ENCODE measurements at places on chromosomes 7 and 10.

- DNase-seq = no peak
These were observed 221.5 kb upstream of the CELF2 start for GRCh38 chr10:10796061-10796773.

DNA sequence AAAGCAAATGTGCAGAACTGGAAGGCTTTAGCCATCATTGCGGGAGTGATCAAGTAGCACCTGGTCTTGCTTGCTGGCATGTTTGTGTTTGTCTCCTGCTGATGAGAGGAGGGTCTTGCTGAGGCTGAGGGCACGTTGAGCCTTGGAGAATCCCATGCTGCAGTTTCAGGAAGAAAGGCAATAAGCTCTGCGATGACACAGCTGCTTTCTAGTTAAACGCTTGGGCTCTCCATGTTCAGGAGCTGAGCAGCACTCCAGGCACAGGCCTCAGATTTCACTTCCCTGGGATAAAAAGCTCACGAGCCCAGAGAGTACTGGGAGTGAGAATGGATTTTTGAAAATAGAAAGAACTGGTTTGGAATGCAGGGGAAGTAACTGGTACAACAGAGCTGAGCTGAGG lies 100.8 kb downstream of the LRRC18 start:
- no peak for DNase-seq

DNA sequence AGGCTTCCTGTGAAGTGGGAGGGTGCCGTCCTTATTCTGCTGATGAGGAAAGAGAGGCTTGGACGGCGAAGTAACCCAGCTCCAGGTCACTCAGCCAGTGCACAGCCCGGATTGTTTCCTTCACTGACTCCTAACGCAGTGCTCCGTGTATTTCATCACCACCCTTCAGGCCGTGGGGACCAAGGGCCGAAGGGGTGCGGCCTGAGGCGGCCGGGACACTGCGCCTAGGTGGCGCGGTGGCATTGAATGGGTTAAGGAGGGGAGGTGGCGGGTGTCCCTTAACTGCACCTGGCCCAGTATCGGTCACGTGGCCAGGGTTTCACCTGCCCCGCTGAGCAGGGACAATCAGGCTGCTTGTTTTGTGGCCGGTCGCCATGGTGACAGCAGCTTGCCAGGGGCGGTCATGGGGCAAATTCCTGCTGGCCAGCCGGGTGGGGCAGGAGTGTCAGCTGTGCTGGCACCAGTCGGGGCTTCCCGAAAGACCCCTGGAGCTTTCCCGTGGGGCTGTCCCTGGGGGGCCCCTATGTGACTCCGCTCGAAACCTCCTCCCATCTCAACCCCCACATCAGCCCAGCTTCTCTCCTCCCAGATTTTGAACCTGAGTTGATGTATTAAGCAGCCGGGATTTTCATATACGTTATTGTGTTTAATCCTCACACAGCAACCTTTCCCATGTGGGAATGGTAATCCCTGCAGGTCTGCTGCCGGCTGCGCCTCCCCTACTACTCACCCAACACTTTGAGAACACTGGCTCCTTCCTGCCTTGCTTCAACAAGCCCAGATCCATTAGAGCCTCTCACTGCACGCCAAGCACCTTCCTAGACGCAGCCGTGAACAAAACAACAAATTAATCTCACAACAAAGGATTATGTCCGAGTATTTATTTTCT lies 4.4 kb upstream of the ABHD11 start:
- no peak for DNase-seq

DNA sequence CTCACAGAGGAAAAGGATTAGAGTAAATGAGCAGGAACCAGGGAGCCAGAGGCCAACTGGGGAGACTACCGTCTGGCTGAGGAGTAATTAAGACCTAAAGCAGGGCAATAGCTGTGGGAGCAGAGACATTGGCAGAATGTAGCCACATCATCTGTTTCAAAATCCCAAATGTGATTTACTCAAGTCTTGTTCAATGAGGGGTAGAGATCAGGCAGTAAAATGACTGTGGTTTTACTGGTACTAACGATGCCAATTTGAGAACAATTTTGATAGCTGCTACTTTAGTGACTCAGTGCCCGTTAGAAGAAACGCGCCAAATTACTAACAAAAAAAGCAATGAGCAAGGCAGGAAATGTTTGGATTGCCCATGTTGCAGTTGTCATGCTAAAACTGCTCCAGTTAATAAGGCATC lies 12.7 kb upstream of the MIOS start:
- no peak for DNase-seq

DNA sequence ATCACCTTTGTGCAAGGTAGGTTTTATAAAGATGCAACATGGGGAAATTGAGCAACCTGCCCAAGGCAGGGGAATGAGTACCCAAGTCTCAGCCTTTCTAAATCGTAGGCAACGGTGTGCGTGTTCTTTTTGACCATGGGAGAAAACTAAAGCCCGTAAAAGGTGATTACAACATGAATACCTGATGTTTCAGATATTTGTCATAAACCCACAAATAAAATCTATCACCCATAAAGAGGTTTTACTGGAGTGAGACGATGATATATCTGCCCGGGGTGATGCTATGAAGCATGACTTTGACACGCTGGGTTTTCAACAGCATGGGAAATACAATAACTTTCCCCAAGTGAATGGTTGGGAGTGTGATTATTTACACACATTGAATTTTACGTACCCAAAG lies 406.3 kb upstream of the KLF6 start:
- no peak for DNase-seq

GRCh38 chr7:47493976-47494911 lies 87.7 kb downstream of the TNS3 start:
- DNase-seq = no peak

- DNase-seq = no peak
These were observed 43.4 kb upstream of the ADO start for GRCh38 chr10:62761115-62761514.

DNA sequence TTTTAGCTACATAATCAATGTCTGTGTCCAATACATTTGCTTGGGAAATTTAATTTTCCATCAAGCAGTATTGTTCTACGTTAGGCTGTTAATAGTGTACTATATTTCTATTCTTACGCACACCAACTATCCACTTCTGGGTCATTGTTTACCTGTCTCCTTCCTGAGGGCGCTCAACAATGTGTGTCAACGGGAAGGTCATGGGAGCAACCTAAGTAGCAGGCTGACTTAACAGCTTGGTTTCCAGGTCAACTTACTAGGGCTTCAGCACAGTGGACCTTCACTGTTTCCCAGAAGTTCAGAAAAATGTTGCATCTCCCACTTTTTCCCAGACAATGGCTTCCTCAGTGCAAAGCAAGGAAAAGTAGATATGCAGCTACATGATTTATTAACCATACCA lies 13.7 kb downstream of the THSD7A start:
- no peak for DNase-seq

GRCh38 chr7:80900583-80901576 lies 18.0 kb downstream of the SEMA3C start:
- DNase-seq = no peak

DNA sequence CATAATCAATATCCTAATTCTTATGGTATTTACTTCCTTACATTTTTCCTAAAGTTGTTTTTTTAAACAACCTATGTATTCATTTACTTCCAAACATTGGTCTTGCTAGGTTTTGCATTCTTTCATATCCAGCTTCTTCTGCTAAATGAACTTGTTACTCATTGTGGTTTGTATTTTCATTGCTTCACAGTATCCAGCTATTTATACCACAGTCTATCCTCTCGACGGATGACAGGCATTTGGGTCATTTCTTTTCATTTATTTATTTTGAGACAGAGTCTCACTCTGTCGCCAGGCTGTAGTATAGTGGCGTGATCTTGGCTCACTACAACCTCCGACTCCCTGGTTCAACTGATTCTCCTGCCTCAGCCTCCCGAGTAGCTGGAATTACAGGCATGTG lies 66.8 kb downstream of the CCDC6 start:
- DNase-seq = no peak

- DNase-seq = no peak
These were observed 2.2 kb upstream of the ACHE start for GRCh38 chr7:100897772-100898454.

All from ascending aorta (tissue), 2 donors.